ENCODE measurements at places on chromosomes 13 and 19.

DNA sequence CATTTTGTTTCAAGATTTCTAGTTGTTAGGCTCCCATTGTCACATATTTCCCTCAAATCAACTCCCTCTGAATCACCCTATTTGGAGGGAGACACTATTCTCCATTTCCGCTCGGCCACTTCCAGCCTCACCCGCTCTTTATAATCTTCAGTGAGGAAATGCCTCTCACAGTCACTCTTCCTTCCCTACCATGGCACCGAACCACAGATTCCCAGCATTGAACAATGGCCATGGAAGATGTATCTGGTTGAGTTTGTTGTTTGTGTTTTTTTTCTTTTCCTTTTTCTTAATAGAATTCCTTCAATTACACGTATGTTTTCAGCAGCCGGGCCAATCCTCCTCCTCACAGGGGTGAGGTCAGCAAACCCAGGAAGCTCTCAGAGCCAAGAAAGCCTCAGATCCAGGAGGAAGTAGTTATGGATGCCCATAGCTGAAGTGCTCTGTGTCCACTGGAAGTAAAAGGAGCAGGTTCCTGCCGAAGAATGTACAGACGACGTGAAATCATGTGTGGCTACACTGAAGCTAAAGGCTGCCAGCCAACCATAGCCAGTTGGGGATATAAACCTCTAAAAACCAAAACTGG, 472.1 kb downstream of the FOXO1 start:
- no peak for DNase-seq

DNA sequence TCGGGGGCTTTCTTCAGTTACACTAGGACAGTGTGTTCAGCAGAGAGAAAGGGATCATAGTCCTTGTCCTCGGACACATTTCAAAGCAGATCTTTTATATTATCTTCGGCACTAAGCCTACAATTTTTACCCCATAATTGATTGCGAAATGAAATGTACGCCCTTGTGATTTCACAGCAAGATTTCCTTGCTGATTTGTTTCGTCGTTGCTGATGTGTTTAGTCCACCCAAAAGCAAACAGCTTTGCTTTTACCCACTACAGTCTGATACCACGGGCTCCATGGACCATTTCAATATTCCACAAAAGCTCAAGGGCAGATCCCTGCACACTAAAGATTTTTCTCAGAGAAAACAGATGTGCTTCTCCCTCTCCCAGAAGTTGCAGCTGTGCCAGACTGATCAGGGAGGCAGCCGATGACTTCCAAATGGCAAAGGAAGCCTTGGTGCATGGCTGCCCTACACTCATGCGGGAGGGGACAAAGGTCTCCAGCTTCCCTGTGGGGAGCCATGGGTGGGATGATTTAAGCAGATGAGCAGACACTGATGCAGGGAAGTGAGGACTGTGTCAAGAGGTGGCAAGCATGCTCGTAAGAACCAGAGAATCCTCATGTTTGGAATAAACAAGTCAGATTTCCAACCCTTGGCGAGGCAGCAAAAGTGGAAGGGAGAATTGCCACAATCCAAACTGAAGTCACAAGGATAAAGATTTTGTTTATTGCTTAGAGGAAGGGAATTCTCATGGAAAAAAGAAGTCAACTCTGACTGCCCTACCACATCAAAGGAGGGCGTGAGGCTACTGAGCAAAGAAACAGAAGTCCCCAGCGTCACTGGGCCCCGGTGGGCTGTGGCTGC, 81.1 kb downstream of the STK24 start:
- no peak for DNase-seq

DNA sequence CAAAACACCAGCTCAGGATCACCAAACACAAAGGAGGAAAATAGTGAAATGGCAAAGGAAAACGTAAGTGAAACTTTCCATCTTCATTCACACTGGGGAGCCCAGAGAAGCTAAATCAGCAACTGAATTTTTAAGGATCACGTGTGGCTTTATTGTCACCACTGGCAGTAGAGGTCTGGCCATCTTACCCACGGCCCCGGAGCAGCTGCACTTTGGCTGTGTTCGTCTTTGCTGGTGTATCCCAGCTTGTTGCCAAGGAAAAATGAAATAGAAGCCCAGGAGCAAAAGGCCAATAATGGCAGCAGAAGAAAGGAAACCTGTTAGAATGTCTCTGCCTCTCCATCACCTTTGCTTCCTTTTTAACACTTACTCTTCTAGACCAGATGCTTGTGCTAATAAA, 274.7 kb downstream of the FOXO1 start:
- no peak for DNase-seq

- DNase-seq: peak; percentile 25
Measured at GRCh38 chr13:48600374-48601364, 53.1 kb upstream of the CYSLTR2 start.

- no peak for DNase-seq
Measured at GRCh38 chr19:55626350-55626749, 2.0 kb upstream of the ZNF784 start.
